ENCODE measurements at places on chromosomes 2 and 18. TPM values are rescaled to one million over a fixed set of nuclear protein-coding genes. Genes with fewer than 3 reads are reported as not detected.

PARD6G gene
- 4.8 TPM for total RNA-seq

UGT1A4 gene
- not detected for total RNA-seq

DNA sequence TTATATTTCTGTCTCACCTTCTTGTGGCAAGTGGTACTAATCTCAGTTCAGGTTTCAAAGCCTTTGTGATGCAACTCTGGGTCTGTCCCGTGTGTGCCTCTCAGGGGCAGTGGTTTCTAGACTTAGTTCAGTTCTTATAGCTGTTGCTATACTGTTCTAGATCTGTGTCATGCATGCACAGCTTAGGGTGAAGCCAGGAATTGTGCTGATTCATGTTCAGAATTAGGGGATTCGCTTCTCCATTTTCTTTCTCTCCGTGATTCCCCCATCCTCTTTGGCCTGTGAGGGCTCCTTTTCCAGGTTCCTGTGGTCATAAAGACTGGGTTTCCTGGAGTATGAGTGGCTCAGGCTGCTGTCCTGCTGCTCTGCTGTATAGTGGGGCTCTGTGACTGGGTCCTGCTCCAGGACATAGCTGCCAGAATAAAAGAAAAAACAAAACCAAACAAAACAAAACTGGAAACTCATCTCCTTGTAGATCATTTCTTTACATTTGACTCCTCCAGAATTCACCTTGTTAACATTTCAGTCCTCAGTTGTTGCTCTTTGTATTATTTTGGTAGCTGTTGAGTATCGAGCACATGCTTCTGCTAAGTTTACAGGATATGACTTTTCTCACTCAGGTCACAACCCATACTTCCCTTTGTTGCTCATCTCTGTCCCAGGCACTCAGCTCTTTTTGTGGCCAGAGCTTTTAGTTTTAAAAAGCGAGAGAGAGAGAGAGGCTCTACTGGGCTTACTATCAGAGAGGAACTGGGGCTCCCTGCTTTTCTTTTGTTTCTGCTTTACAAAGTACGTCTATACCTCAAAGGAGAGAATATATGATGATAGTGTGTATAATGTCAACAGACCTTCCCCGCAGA, 34.2 kb downstream of the CERS6 start:
- no peak for DNase-seq

GRCh38 chr2:37864217-37864616, 60.9 kb upstream of the RMDN2 start:
- no peak for DNase-seq

DNA sequence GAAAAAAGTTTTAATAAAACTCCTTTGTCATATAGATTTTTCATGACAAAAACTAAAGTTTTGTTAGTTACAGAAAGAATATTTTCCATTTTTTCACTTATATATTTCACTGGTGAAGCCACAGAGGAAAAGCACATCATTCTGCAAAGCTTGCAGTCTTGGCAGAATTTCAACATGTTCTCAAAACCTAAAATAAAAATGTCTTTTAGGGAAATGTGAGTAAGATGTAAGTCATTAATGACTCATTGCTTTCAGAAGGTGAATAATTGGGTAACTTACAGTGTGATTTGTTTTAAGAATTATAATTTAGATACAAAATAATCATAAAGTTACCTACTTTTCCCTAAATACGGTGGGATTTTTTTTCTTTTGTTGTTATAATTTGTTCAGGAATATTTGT, 43.4 kb upstream of the TNFRSF11A start:
- DNase-seq = no peak
